ENCODE measurements at places on chromosomes 6 and 20. TPM values are rescaled to one million over a fixed set of nuclear protein-coding genes. Genes with fewer than 3 reads are reported as not detected.

SLC13A3 gene
- 2.8 TPM for total RNA-seq

SPATS1 gene
- total RNA-seq = not detected

GSTA1 gene
- not detected for total RNA-seq

STX7 gene
- total RNA-seq = 69.3 TPM

DEFB124 gene
- not detected for total RNA-seq

DZANK1 gene
- total RNA-seq = 1.5 TPM

SAPCD1 gene
- total RNA-seq = 2.4 TPM

METTL24 gene
- total RNA-seq = not detected

DNA sequence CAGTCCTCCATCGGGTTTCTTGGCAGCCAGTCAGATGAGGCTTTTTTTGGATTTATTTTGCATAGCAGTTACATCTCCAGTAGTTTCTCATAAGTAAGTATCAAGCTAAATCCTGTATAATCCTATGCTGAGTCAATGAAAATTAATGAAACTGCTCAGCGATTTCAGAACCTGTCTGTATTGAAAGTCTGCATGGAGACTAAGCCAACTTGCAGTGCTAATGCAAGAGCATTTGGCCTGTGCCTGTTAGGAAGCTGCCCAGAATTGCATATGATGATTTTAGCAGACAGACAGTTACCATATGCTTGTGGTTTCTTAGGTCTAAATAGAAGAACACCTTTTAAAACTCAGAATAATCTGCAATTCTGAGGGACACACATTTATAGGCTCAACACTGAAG, 25.2 kb upstream of the LRRN4 start:
- H3K36me3 ChIP-seq = peaks cover 1% of the 10 kb centered on the region
- H3K4me3 ChIP-seq = no peak overlapping the region
- H3K4me1 ChIP-seq = no peaks in the 10 kb centered on the region

DNA sequence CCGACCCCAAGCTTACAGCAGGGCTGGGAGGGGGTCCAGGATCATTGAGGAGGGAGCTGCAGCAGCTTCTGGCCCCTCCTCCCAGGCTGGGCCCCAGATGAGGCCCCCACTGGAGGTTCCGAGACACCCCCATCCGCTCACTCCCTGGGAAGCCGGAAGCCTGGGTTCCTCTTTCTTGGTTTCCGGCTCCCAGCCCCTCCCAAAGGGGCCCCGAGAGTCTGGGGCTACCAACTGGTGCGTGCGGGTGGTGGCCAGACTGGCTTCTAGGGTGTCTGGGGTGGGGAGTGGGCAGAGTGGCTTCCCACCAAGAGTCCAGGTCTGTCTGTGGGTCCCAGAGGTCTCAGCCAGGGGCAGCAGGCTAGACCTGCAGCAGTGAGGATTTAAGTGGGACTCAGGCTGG, 2.2 kb downstream of the RGS19 start:
- H3K4me1 ChIP-seq = peaks cover 22% of the 10 kb centered on the region
- no peaks in the 10 kb centered on the region for H3K36me3 ChIP-seq
- H3K27ac ChIP-seq = no peak overlapping the region
- no peak for DNase-seq

DNA sequence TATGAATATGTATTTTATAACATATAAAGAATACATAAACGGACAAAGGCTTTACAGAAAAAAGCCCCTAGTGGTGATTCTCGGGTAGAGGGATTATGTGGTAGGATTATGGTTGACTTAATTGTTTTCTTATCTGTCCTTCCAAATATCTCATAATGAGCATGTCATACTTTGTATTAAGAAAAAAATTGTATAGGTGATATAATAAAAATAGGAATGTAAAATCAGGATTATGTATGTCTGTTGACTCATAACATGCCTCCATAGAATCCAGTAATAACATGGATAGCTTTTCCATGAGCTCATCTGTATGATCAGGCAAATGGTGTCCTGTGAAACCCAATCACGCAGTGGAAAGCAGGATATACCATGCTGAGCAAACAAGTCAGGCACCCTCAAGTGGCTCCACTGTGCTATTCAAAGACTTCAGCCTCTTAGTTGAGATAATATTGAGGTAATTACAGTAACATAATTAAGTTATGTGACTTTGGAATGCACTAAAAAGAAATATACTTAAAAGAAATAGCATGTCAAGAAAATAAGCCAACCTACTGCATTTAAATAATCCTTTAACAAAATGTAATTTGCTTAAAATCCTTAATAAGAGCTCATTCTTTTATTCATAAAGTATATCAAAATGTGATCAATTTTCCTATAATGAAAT, 39.6 kb upstream of the PRELID3B start:
- no peak overlapping the region for H3K27ac ChIP-seq
- no peak for DNase-seq

- H3K4me3 ChIP-seq = no peak overlapping the region
- no peaks in the 10 kb centered on the region for H3K27me3 ChIP-seq
- DNase-seq = no peak
- no peaks in the 10 kb centered on the region for H3K4me1 ChIP-seq
- peaks cover 1% of the 10 kb centered on the region for H3K36me3 ChIP-seq
These were observed 11.9 kb downstream of the MEA1 start for GRCh38 chr6:43001843-43002242.

DNA sequence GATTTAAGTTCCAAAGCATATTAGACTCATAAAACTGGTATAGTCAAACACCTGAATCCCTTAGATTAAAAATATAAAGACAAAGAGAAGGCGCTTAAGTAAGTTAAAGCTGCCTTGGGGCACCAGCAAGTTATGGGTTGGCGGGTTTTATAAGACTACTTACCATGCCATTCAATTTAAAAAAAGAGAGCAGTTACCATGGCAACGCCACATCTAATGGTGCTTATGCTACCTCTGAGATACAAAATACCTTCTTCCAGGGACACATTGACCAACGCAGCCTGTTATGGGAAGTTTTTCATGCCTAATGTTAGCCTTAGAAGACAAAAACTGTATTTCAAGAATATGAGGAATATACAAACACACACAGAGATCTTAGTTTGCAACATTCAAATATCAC, 713.6 kb downstream of the RNF144B start:
- peaks cover 13% of the 10 kb centered on the region for H3K36me3 ChIP-seq
- DNase-seq = no peak
- H3K4me1 ChIP-seq = peaks cover 3% of the 10 kb centered on the region
